ENCODE measurements at places on chromosomes 2 and 18. TPM values are rescaled to one million over a fixed set of nuclear protein-coding genes. Genes with fewer than 3 reads are reported as not detected.

DNA sequence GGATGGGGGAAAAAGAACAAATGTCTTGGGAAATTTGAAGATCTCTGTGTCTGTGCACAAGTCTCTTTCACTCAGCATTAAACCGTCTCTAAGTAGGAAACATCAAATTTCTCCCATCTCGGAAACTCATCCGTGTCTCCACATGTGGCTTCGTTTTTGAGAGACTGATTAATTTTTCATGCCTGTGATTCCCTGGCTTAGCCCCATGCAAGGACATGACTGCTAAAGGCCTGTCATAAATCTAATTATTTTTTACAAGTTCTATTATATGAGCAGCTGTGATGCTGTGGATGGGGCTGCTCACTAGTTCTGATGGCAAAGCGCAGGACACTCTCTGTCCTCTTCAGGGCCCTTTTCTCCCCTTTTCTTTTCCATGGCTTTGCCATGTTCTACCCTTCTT is 129.1 kb downstream of the RGPD3 start:
- DNase-seq: no peak

- no peak for DNase-seq
Observed at GRCh38 chr2:215517391-215517790, 81.5 kb upstream of the FN1 start.

- DNase-seq: no peak
Observed at GRCh38 chr2:20199633-20200270, 25.2 kb downstream of the SDC1 start.

DNA sequence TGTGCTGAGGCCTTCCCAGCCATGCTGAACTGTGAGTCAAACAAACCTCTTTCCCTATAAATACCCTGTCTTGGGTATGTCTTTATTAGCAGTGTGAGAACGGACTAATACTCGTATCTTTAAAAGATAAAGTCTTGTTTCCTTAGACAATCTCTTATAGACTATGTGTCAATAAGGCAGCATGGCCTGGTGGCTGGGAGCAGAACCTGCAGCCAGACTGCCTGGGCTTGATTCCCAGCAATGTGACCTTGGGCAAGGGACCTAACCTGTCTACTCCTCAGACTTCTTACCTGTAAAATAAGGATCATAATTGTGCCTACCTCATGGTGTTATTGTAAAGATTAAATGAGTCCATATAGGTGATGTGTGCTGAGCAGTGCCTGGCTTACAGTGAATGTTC is 198.7 kb downstream of the CDH20 start:
- DNase-seq: no peak

DNA sequence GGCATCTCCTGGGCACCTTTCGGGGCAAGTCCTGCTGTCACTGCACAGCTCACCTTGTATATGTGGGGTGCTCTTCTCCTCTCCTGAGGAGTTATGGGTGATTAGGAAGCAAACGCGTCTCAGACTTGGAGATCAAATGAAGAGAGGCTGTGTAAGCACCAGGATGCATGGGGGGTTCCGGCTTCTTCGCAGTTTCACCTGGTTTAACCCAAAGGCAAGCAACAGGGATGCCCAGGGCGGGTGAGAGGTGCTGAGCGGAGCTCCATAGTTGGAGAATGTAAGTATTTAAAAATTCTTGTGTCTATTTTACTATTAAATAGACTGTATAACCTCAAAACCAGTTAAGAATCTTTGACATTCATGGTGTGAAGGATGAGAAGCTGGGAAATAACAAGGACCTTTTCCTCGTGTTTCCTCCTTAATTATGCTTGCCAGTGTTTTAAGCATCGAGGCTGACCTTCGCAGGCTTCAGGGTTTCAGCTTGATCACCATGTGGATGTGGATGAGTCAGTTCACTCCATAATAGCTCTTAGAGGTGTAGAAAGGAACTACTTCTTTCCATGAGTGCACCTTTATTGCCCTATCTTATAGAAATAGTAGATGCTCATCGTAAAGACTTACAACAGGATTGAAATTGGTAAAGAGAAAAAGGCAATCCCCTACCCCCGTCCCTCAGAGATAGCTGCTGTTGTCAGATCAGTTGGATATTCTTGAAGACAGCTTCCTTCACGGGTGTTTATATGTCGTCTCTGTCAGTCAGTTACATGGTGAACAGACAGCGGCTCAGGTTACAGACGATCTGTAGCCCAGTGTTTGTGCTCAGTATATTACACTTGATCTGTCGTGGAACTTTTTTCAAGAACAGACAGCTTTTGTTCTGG is 201.1 kb downstream of the AGAP1 start:
- no peak for DNase-seq

DNA sequence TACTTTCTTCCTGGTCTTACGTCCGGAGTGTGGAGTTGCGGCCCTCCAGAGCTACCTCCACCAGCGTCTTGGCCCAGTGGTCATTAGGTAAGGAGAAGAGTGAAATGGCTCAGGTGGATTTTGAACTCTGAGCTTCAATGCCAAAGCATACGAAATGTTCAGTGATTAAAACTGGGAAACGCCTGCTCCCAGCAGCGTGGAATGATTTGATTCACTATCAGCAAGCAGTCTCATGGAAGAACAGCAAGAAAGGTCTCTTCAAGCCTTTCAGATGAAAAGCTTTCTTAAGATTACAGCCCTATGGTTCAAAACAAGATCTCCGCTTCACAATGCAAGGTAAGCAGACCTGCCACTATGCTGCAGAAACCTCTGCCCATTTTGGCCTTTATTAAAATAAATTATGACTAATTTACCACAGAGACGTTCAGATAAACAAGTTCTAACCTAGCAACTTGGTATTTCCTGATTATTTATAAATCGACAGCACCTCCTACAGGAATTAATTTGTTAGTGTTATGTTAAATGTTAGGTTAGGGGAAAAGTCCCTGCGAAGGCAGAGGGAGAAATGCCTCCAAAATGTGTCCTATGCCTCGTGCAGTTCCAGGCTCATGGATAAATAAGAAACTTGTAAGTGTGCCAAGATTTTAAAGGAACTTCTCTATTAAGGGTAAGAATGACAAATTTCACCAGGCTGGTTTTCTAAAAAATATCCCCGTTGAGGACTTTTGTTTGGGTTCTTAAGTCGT is 10.1 kb downstream of the SP9 start:
- DNase-seq: no peak

GRCh38 chr2:36380624-36381481 is 25.3 kb downstream of the CRIM1 start:
- no peak for DNase-seq

- DNase-seq: no peak
Observed at GRCh38 chr2:205965707-205966106, 120.3 kb downstream of the INO80D start.

GRCh38 chr2:233440714-233441113 is 86.4 kb downstream of the DGKD start:
- no peak for DNase-seq

DNA sequence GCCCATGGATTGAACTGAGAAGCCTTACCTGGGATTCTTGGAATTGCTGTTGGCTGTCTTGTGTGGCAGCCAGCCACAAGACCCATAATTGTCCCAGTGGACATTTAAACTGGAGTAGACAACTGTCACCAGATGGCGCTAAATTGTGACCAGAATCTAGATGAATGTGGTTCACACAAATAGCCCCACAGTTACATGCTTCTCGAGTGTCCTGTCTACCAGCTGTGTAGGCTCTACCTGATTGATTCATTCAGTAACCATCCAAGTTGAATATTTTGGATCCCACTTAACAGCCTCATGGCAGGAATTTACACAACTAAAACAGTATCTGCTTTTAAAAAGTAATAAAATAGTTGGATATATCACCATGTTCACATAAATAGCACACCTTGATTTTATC is 73.2 kb downstream of the MAP4K4 start:
- no peak for DNase-seq

Gene KCNG2
- 0.17 TPM for polyA plus RNA-seq

Gene TMEM247
- polyA plus RNA-seq: not detected

Gene GNLY
- polyA plus RNA-seq: 0.17 TPM
